ENCODE measurements at places on chromosomes 11 and 22. TPM values are rescaled to one million over a fixed set of nuclear protein-coding genes. Genes with fewer than 3 reads are reported as not detected.
A peak's percentile ranks its signal among the peaks of the same experiment; 100 is the strongest.

DNA sequence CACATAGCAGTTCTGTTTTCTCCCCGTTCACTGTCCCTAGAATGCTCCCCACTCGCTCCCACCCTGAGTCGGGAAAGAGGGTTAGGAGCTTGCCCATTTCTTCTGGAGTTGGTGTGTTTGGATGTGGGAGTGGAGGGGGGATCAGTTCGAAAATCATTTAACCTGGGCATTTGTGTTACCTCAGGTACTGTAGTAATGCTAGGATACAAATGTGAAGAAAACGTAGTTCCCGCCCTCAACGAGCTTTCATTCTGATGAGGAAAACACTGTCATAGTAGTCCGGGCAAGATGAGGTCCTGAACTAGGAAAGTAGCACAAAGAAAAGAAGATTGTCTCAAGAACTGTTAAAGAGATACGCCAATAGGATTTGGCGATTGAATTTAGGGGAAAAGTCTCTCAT is 539 bp downstream of the SDHD start:
- ATAC-seq, result no peak

The LGALS12 gene
- total RNA-seq, result not detected

DNA sequence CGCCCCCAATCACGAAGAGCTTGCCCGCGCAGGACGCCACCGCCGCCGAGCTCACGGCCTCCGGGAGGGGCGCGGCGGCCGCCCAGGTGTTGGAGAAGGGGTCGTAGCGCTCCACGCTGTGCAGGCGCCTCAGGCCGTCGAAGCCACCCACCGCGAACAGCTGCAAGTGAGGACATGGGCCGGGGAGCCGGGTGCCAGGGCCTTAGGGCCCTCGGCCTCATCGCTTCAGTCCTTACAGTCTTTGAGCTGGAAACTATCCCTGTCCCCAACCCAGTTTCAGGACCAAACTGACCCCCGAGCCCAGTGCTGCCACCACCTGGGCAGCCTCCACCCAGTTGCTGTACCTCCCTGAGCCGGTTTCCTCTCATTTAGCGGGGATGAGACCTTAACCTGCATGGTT is 7.6 kb downstream of the KLHL35 start:
- no peak for ATAC-seq

GRCh38 chr11:61783717-61784505 is 8.5 kb downstream of the TMEM258 start:
- ATAC-seq, result no peak

DNA sequence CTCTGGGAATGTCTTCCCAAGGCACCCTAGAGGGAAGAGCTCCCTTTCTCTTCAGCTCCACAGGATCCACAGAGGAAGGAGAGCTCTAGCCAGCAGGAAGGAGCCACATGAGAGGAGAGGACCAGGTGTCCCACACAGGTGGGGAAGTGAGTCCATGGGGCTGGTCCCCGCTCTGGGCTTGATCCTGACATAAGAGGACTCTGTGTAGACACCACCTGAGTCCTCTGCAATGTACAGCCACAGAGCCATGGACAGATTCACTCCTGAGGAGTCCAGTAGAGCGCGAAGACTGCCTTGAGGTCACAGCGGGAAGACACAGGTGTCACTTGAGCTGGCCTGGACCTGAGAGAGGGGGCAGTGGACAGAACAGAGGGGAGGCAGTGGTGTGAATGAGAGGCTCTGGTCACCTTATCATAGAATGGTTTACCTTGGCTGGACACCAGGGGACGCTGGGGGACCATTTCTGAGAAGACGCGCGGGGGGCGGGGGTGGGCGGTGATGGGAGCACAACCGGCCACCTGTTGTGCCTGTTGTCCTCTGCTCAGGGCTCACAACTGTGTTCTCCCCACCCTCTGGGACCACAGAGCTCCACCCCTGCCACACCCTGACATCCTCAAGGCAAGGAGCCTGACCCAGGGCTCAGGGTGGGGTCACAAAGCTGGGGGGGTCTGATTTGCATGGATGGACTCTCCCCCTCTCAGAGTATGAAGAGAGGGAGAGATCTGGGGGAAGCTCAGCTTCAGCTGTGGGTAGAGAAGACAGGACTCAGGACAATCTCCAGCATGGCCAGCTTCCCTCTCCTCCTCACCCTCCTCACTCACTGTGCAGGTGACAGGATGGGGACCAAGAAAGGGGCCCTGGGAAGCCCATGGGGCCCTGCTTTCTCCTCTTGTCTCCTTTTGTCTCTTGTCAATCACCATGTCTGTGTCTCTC is 128.2 kb downstream of the ZNF280B start:
- ATAC-seq, result no peak

The LRRC74B gene
- total RNA-seq, result not detected

DNA sequence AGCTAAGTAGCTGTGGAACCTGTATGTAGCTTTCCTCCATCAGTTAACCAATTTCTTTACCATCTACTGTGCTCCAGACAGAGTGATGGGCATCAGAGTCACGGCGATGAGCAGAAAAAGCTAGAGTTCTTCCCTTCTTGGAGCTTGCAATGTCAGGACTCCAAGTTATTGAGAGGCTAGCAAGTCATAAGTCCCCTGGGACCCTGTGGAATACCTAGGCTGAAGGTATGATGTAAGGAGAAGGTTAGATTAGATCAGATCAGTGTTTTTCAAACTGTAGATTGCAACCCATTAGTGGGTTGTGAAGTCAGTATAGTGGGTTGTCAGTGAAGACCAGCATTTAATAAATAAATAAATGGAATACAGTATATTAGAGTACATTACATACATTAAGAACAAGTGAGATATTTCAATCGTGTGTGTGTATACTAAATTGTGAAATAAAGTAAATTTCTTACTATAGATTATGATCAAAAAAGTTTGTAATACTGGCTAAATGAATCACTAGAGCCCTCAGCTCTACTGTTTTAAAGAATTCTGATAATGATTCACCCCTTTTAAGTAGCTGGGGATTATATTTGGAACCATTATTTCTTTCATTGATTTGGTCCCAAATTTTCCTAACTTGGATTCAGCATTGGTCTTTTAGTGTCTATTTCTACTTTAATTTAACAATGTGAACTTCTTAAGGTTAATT is 52.3 kb downstream of the RASSF10 start:
- ATAC-seq, result no peak

- ATAC-seq, result no peak
Measured at GRCh38 chr22:50610581-50610980, 10.0 kb downstream of the MAPK8IP2 start.

The SLC43A3 gene
- total RNA-seq, result 386 TPM

DNA sequence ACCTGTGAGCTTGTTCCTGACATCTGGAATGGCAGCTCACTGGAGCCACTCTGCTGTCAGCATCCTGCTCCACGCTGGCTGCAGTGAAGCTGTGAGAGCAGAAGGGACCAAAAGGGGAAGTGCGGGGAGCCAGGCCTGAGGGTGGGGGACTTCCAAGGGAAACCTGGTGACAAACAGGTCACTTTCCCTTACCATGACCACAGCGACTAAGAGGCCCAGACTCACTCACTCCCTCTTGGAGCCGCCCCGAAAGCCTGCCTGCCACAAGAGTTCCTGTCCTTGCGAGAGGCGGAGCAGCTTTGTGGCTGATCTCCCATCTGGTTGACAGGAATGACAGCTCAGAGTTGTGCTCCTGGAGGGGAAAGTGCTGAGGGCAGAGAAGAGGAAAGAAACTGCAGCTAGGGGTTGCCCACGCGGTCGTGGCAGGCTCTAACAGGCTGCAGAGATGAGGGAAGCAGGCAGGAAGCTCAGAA is 183.8 kb upstream of the NTM start:
- peak; percentile 38 for ATAC-seq

GRCh38 chr22:22880645-22881044 is 7.0 kb upstream of the IGLL5 start:
- ATAC-seq, result no peak

GRCh38 chr11:42647993-42648392 is 663.8 kb upstream of the API5 start:
- ATAC-seq, result no peak

- no peak for ATAC-seq
Measured at GRCh38 chr11:75191330-75191717, 40.4 kb downstream of the SLCO2B1 start.

The SLCO2B1 gene
- total RNA-seq, result 0.26 TPM

DNA sequence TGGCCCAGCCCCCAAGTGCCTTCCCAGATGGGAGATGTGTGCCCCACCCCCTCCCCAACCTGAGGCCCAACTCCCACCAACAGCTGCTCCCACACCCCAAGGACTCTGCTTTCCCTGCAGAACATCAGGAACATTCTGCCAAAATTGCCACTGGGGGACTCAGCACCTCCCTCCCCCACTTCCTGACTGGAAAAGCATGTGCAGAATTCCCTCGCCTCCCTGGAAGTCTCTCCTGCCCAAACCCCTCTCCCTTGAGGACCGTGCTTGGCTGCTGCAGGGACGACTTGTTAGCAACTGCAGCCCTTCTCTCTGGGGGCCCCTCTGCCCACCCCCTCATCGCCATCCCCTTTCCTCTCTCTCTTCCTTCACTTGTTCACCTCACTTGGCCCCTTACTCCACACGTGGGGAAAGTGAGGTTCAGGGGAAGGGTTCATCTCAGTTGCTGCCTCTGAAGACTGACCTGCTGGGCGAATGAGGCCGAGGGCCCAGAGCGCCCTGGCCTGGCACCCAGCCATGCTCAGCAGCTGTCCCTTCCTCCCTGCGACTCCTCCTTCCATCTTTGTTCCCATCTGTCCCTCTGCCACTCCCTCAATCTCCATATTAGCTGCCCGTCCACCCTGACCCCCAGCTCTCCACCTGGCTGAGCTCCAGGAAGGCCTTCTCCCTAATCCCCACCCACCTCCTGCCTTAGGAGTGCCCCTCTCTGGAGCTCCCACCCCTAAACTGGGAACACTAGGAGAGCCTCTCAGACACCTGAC is 105.1 kb downstream of the CHST1 start:
- ATAC-seq, result no peak

- no peak for ATAC-seq
Measured at GRCh38 chr22:17332109-17332800, 37.0 kb upstream of the CECR2 start.

- ATAC-seq, result no peak
Measured at GRCh38 chr11:69217276-69218105, 61.8 kb downstream of the SMIM38 start.

- ATAC-seq, result peak; percentile 50
Measured at GRCh38 chr11:121035169-121035755, 11.4 kb downstream of the TBCEL start.

DNA sequence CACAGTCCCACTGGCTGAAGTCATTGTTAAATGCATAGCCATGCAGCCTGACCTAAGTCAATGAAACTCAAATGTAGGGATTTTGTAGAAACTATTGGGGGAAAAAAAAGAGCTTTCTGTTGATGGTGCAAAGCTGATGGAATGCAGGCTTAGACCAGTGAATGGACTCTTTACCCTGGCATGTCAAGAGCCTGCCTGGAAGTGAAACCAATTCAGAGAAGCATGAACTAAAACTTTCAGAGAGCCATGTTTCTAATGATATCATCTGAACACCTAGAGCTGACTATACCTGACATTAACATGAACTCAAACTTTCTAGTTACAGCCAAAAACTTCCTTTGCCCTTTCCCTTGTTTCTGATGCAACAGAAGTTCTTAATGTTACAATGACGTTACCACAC is 89.0 kb downstream of the APIP start:
- ATAC-seq, result no peak

GRCh38 chr11:62008193-62008592 is 40.8 kb upstream of the FTH1 start:
- peak; percentile 80 for ATAC-seq

DNA sequence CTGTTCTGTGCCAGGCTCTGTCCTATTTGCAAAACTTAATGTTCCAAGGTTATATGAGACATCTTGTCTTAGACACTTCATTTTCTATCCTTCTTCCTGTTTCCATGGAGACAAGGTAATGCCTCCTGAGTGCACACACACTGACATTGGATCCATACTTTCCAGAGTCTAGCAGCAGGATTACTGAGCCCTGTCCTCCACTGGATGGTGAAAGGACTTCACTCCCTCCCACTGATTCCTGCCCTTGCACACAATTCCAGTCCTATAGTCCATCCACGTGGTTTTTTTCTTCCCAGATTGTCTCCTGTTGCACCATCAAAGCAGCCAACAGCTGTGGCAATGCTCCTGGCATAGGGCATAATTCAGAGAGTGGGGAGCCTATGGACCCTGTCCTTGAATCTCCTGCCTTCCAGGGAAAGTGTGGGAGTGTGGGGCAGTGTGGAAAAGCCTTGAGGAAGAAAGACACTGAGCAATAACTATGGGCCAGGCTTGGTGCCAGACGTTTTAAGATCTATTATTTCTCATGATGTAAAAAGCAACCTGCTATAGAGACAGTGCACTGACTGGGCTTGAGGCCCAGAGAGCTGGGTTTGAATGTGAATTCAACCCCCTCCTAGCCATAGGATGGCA is 31.3 kb downstream of the SERPINH1 start:
- no peak for ATAC-seq

- ATAC-seq, result no peak
Measured at GRCh38 chr22:23822101-23822671, 16.6 kb downstream of the DERL3 start.

The PVALB gene
- total RNA-seq, result not detected

DNA sequence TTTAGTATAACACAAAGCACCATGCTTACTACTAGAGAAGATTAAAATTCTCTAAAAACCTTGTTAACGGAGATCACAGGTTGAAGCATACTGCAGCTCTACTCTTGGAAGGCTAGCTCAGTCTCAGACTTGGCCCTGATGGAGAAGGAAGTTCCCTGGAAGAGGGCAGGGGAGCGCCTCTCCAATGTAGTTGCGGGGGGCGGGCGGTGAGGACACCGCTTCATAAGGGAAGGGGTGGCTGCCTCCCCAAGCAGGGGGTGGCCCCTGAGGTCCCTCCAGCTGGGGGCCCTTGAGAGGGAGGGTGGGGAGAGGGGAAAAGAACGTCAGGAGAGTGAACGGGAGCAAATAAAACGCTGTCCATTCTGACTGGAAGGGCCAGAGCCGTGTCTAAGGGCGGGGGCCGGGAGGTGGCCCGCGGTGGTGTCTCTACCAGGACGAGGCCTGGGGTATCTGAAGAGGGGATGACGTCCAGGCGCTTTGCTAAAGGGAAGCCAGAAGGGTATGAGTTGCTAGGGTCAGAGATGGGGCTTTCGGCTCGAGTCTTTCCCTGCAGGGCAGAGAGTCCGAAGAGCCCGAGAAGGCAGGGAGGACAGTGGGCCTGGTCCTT is 553 bp upstream of the USP47 start:
- no peak for ATAC-seq

The RRM1 gene
- total RNA-seq, result 204 TPM

DNA sequence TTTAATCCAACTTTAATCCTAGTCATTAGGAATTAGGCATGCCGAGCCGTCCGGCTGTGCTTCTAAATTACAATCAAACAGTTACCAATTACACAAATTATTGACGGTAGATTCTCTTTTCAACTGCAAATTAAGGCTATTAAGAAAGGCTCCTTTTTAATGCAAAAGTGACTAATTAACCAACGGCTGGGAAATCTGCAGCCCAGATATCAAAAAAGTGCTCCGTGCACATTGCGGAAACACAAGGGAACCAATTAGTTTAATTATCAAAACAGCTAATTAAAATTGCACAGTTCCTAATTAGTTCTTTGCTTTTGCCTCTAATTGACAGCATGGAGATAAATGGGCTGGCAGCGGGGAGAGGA is 19.4 kb upstream of the LMO1 start:
- no peak for ATAC-seq

GRCh38 chr11:62851807-62852522 is 12.6 kb upstream of the WDR74 start:
- ATAC-seq, result no peak

- ATAC-seq, result peak; percentile 51
Measured at GRCh38 chr11:109970516-109971183, 122.5 kb upstream of the ZC3H12C start.

GRCh38 chr11:81942646-81943045 is 791.0 kb downstream of the FAM181B start:
- no peak for ATAC-seq

- peak; percentile 52 for ATAC-seq
Measured at GRCh38 chr11:117226388-117227385, 5.2 kb downstream of the PCSK7 start.

- ATAC-seq, result no peak
Measured at GRCh38 chr11:108322666-108323065, 99.8 kb downstream of the ATM start.

The ABTB2 gene
- 0.45 TPM for total RNA-seq
